GM18507 (cell line): ENCODE measurements at places on chromosomes 5 and 9.

GRCh38 chr5:41728281-41728680, 141.9 kb downstream of the OXCT1 start:
- no peak for DNase-seq

DNA sequence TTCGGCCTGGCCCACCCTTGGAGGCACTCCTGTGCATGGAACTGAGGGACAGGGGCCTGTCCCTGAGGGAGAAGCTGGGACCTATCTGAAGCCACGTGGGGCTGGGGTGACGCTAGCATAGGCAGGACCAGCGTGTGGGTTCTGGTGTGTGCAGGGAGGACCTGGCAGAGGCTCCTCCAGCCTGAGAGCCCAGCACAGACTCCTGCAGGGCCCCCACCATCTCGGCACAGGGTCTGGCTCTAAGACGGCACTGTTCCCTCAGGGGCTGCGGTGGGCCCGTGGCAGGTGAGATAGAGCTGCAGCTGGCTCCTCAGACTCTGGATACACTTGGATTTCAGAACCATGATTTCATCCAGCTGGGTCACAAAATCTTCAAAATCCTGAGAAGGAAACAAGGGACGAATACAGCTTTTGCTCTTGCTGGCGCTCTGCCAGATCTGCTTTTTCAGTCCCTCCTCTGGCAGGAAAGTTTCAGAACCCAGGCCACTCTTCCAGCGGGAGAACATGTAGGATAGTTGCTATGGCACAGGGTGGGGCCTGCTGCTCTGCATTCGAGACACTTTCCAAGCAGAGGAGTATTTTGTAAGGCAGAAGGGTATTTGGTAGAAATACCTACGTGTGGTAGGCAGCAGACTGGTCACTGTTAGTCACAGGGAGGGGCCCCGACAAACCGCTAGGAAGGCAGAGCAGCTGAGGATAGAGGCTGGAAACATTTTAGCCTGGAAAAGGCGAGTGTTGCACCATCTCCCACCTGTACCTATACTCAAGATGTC, 74.7 kb downstream of the KIF24 start:
- no peak for DNase-seq

GRCh38 chr5:151434570-151435237, 12.7 kb upstream of the SLC36A1 start:
- no peak for DNase-seq

DNA sequence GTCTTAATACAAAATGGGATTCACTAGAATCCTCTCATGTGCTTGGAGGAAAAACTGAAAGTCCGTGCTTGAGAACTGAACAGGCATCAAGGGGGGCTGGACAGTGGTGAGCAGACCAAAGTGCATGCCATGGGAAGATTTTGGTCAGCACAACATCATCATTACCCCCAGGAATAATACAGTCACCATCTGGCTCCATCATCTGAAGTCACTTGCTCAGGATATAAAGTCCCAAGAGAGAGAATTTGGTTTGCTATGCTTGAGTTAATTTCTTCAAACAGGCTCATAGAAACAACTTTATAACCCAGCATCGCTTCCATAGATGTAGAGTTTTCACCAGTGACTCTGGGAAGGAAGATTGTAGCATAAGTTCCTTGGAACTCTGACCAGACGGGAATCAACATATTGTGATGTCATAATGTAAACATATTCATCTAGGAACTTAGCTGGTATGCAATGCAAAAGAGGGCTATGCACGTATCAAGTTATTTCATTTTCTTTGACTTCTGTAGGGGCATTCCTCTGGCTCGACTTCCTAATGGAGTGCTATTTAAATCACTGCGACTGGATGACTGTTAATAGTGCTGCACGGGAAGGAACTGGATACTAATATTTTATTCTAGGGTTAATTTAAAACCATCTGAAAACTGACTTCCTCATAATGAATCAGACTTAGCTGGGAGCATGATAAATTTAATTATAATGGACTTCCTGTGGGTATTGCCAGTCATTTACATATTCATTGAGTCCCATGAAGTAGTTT, 145.2 kb downstream of the MTRR start:
- no peak for DNase-seq

GRCh38 chr5:64831996-64832395, 63.3 kb downstream of the CWC27 start:
- no peak for DNase-seq

GRCh38 chr9:97348871-97349270, 41.4 kb downstream of the CCDC180 start:
- no peak for DNase-seq

GRCh38 chr9:120561709-120562108, 18.3 kb downstream of the CDK5RAP2 start:
- no peak for DNase-seq

GRCh38 chr5:146111409-146111808, 6.0 kb upstream of the PLAC8L1 start:
- DNase-seq: no peak

- DNase-seq: no peak
Measured at GRCh38 chr5:132298298-132299212, 4.4 kb downstream of the SLC22A4 start.
